NCI-H1092 (cell line): ENCODE measurements at places on chromosomes 6 and 20.

DNA sequence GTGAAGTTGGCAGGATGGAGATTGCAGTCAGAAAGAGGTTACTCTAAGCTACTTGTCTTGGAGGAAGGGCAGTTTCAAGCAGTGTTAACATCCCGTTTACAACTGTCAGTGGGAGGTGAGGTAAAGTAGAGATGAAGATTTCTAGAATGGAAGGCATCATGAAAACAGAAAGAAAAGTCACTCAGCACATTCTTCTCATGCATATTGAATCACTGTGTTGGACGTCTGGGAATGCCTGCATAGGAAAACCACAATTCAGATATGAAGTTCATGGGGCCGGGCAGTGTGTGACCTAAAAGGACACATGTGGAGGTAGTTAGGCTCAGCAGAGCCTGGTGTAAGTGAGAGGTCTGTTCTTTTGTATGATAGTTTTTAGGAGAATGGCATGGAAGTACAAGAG is 73.5 kb upstream of the LAMP5 start:
- no peak for DNase-seq

DNA sequence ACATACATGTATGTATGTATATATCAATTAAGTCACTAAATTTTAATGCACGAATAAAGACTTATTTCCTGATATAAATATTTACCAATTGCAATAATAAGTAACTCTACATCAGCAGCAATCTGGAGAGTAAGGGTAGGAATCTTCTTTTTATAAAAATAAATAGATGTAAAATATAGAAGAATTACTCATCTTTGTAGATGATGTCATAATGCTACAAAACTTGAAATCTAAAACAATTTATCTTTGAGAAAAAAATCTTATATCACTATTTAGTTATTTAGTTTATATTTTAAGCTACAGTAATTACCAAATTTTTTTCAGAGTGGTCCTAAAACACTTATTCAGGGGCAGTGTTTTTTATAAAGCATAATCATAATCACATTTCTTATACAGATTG is 351.7 kb downstream of the RIMS1 start:
- no peak for DNase-seq

GRCh38 chr6:143559051-143559660 is 47.6 kb upstream of the FUCA2 start:
- DNase-seq: no peak

DNA sequence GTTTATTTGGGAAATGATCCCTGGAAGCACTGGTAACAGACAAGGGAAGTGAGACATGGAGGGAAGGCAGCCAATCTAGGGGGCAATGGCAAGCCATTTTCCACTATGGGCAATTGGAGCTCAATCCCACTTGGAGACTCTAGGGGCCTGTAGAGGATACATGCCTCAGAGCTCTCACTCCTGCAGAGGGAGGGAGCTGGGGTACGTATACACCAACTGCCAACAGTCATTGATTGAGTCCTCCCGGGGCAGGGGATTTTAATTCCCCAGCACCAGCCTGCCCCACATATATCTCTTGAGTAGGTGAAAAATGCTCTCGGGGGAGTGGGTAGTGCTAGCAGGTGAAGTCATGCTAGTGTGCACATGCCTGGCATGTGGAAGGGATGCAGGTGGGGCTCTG is 78.9 kb upstream of the KCNK16 start:
- no peak for DNase-seq

DNA sequence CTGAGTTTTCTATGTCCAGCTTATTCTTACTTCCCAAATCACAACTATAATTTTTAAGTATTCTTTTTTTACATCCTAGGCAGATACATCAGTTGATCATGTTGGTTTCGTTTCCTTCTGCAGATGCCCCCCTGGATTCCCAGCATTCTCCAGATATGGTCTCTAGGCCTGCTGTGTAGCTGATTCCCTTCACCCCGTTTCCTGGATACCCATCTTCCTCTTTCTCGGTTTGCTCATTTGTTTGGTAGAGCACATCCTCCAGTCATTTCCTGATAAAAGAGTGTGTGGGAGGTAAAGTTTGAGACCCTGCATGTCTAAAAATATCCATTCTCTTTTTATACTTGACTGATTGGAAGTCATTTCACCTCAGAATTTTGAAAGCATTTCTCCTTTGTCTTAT is 66.4 kb downstream of the ANKS1A start:
- DNase-seq: no peak

- no peak for DNase-seq
Observed at GRCh38 chr6:157536223-157536545, 155.2 kb downstream of the ZDHHC14 start.

DNA sequence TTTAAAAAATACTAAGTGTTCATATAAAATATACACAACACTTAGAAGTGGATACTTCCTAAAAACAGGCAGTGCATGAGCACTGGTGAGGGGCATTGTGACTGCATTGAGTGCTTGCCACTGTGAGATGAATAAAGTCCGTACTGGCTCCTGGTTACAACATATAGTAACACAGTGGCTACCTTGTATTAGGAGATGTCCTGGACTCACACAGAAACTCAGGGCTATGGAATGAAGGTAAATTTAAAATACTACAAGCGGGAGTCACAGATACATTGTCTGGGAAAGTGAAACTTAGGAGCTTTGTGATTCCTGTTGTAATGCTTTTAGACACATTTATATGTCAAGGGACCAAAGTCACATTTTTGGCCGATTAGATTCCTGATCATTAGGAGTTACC is 36.5 kb upstream of the HLA-G start:
- DNase-seq: no peak

DNA sequence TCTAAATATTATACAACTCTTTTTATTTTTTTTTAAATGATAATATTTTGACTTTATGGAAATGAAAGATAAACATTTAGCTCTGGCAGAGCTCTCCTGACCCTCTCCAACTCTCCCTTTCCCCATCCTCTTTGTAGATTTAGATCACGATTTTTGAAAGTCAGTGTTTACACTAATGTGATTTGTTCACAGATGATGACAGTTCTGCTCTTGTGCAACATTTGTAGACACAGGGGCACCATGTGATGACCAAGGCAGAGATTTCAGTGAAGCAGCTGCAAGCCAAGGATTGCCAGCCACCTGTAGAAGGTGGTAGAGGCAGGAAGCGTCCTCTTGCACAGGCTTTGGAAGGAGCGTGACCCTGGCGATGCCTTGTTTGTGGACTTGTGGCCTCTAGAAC is 483.2 kb downstream of the QKI start:
- DNase-seq: no peak

DNA sequence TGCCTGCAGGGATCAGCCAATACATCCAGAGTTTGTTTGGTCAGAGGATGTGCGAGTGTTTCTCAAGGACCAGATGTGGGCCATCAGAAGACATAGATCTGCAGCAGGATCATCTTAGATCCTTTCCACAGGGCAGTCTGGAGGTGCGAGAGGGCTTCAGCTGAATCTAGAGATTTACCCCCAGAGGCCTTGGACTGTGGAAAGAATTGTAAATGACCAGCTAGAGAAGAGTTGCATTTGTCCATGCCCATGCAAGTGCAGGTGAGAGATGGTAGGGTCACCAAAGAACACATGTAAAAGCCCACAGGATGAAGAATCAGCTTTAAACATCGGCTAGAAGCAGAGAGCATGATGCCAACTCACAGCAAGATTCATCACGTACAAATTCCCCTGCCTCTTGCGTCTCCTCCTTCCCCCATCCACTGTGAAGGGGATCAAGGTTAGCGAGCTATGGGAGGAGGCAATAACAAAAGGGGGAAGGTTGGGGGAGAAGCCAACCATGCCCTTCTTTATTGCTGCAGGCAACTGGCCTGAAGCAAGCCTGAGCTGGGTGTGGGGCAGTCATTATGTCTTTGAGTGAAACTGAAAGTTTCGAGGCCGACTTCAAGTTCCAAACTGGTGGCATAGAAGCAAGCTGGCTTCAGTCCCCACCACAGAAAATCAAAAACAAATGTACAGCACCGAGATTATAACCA is 83.5 kb downstream of the SCML4 start:
- no peak for DNase-seq

DNA sequence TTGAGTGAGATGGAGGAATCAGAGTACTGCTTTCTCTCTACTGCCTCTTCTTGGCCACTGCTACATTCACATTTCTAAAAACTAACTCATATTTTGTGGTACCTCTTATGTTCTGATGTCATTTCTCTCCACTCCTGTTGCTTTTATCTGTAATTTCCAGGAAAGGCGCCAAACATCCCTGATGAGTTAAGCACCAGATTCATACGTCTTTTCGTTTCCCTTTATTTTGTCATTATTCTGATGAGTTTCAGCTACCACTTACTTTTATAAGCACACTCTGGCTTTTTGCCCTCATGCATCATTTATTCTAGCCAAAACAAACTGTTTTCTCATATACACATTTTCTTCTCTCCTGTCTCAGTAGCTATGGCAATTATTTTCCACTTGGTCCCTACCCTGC is 680.0 kb downstream of the RNF144B start:
- no peak for DNase-seq

- no peak for DNase-seq
Observed at GRCh38 chr6:42450477-42451332, 1.0 kb downstream of the TRERF1 start.

DNA sequence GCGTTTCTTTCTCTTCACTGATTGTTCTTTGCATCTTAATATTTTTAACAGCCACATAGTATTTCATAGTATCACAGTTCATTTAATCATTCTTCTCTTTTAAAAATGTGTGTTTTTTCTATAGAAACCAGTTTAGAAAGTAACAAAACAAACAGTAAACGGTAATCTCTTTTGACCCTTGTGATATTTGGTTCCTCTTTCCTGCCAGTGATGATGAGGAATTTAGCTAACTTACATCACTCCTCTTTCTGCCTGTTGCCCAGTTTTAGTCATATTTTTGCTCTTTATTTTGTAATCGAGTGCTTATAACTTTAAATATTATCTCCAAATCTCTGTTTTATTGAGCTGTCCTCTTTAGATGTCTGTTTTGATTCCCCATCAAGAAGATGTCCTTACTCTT is 38.1 kb upstream of the ZBTB24 start:
- DNase-seq: no peak

DNA sequence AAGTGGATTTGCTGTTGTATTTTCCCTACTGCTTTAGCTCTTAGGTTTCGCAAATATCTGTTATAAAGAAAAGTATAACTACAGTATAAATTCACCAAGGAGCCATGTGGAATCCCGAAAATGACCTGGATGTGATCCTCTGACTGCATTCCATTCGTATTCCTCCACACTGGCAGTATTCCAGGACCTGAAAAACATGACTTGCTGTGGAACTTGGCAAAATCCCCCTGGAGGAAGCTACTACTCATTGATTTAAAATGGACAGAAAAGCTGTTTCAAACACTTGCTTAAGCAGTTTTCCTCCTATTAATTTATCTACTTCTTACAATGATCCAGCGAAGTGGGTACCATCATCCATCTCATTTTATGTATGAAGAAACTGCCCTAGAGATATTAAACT is 13.3 kb upstream of the ENPP5 start:
- DNase-seq: no peak

- DNase-seq: no peak
Observed at GRCh38 chr6:44507014-44507413, 119.5 kb downstream of the CDC5L start.

GRCh38 chr6:166955121-166955864 is 1.1 kb downstream of the RNASET2 start:
- no peak for DNase-seq

- peak; percentile 26 for DNase-seq
Observed at GRCh38 chr20:35561268-35561667, 19.4 kb downstream of the ERGIC3 start.

- DNase-seq: no peak
Observed at GRCh38 chr6:57262488-57262887, 40.4 kb upstream of the RAB23 start.

DNA sequence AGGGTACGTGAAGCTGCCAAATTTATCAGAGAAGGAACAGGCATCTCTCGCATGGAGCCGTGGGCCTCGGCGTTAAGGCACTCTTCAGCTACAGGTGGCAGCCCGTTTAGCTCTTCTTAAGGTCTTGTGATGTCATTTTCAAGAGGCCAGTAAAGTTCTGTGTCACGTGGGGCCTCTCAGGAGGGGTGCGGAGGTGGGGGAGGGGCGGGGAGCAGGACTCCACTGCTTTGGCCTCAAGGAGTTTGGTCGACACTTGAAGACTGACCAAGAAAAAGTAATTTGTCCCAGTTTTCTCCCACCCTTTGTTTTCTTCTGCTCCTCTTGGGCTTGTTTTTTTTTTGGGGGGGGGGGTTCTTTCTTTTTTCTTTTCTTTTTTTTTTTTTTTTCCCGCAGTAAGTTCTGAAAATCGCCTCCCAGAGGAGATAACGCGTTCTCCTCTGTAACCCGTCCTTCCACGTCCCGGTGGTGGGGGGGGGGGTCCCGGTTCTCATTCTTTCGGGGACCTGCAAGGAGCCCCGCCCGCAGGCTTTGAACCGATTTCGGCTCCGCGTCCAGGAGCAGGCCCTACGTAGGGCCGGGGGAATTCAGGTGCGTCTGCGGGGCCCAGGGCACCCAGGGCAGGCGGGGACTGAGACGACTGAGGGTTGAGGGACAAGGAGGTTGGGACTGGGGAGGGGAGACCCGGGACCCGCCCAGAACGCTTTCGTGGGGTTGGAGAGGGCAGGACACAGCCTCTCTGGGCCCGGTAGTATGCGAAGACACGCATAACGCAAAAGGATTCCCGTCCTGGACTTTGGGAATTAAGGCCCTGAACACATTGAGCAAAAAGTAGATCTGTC is 26.0 kb downstream of the GPX6 start:
- no peak for DNase-seq

- DNase-seq: no peak
Observed at GRCh38 chr6:10196090-10196489, 218.8 kb downstream of the TFAP2A start.

DNA sequence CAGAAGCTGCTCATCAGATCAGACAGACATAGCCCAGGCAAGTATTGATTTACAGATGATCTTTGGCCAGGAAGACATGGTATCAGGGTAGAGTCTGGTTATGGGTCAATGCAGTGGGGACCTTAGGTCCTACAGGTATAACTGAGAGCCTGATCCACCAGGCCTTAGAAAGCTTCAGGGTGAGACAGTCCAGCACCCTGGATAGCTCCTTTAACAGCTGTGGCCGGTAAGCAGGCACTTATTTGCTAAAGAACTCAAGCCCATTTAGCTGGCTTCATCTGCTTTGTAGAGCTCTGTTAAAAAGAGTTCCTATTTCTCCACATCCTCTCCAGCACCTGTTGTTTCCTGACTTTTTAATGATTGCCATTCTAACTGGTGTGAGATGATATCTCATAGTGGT is 39.6 kb downstream of the ESR1 start:
- DNase-seq: no peak

DNA sequence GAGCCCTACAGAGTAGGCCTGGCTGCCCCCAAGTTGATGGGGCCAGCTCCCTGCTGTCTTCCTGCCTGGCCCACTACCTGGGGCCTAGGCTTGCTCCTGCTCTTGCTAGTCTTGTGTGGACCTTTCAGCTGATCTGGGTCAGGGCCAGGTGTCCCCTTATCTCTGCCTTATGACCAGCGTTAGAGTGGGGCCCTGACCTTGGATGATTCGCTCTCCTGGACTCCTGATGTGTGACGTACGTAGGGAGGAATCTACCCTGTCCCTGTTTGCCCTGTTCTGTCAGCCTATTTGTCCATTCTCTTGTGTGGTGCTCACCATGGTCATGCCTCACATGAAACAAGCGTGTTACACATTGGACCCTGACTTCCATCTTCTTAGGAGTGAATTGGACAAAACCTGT is 571.8 kb downstream of the QKI start:
- no peak for DNase-seq

GRCh38 chr6:151004383-151005024 is 139.0 kb downstream of the MTHFD1L start:
- DNase-seq: peak; percentile 7
